Activated CD4-positive, alpha-beta T cell treated with anti-CD3 and anti-CD28 coated beads, Interleukin-2, amount 50 U/mL, for 48 hours (primary cell): ENCODE measurements at places on chromosomes 6 and 20.

DNA sequence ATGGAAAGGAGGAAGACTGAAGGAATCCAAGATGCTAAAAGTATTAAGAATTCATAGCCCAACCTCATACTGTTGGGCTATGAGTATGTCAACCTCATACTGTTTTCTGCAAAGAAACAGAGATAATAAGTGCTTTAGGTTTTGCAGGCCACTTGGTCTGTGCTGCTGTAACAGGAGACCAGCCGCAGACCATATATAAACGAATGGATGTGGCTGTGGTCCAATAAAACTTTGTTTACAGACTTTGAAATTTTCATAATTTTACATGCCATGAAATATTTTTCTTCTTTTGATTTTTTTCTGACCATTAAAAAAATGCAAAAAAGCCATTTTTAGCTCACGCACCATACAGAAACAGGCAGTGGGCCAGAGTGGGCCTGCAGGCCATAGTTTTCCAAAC is 13.7 kb upstream of the THBD start:
- DNase-seq = no peak

- DNase-seq = no peak
These were observed 19.8 kb downstream of the MANBAL start for GRCh38 chr20:37309290-37309689.

DNA sequence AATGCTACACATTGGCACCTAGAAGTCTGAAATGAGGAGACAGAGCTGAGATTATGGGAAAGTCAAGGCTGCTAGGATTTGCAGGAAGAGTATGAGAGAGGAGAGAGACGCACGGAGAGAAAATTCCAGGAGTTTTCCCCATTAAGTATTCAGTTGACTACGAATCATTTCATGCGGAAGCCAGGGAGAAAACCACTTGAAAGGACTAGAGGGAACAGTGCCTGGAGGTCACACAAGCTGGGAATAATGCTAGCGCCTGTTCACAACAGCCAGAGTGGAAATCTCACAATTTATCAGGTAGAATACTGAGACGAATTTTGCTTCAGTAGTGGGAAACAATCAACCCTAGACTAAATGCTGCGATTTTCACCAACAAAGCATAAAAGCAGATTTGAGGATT is 118.6 kb downstream of the MOXD1 start:
- no peak for DNase-seq

GRCh38 chr6:45571159-45571558 is 193.4 kb upstream of the SUPT3H start:
- DNase-seq = no peak
